ENCODE measurements at places on chromosomes 5 and 9.

DNA sequence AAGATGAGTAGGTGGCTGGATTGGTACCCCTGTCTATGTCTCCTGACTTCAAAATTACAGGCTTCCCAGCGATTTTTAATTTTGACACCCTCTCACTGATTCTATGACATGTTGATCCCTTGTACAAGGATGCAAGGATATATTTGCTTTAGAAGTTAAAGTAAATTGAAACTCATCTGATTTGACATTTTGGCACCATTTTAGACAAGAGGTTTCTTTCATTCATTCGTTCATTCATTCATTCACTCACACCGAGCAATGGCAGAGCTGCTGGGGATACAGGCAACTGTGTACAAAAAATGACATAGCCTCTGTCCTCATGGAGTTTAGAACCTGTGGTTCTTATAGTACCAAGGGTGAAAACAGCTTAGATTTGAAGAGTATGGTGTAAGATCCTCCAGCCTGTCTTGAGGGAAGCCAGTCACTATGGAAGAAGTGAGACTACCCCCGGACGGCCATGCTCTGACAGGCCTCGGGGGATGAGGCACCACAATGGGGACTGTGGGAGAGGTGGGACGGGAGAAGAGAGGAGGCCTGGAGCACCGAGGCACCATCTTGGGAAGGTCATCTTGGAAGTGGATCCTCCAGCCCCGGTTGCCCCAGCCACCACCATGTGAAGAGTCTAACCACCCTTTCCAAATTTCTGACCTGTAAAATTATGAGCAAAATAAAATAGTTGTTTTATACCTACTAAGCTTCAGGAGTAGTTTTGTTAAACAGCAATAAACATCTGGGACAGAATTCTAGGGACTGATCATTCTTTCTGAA lies 16.2 kb downstream of the STC2 start:
- DNase-seq: no peak

- no peak for DNase-seq
Measured at GRCh38 chr5:174003795-174004194, 14.8 kb downstream of the C5orf47 start.

GRCh38 chr9:122609804-122610203 lies 4.7 kb upstream of the OR1Q1 start:
- DNase-seq: no peak

- DNase-seq: no peak
Measured at GRCh38 chr9:84129529-84129928, 148.9 kb downstream of the RMI1 start.

DNA sequence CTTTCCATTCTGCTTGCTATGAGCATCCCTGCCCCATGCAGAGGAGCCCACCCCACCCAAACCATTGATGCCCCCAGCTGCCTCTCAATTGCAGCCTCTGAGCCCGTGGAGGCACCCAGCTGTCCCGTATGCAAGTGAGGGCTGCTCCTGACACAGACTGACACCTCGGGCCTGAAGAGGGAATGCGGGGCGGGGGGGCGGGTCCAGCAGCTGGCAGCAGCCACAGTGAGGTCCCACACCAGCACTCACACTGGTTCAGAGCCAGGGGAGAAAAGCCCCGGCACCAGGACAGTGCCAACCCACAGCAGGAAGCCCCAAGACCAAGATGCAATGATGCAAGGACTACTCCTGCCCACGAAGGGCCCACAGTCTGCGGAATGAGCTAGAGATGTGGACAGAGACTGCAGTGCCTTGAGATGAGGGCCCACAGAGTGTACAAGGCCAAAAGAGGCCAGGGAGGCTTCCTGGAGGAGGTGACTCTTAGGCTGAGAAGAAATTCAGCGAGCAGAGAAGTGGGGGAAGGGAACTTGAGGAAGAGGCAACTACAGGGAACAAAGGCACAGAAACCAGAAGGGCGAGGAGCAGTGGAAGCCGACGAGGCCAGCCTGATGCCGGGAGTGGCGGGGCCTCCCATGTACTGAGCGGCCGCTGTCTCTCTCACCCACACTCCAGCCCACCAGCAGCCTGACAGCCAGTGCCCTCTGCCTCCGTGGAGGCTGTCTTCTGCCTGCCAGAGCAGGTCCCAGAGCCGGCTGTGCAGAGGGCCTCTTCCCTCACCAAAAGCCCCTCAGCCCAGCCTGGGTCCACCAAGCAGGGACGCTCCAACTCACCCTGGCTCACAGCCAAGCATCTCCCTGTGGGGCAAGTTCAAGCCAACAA lies 9.2 kb downstream of the EEIG1 start:
- no peak for DNase-seq

GRCh38 chr9:31255211-31255610 lies 1129.2 kb upstream of the ACO1 start:
- no peak for DNase-seq

DNA sequence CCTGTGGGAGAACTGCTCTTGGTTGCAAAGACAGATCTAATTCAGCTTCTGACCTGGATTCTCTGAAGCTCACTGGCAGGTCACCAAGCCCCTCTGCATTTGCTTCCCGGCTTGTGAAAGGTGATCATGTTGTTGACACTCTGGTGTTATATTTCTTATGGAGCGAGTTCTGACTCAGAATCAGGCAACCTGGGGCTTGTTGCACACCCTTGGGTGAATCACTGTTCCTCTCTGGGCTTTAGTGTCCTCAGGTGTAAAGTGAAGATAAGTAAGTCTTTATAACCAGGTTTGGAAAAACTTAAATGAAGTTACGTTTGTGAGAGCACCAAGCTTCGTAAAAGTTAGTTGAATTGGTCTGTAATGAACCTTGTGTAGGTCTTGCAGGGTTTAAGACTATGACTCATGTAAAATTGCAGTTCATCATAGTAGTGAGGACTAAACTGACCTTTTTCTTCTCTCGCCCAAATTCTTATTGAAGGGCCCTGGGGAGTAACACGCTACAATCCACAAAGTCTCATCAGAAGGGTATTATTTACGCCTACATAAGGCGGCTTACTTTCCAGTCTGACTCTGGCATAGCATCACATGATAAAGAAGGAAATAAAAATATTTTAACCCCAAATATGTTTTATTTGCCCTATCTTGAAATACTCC lies 218.6 kb downstream of the TMEM38B start:
- DNase-seq: no peak

GRCh38 chr9:135898634-135899407 lies 8.5 kb downstream of the CAMSAP1 start:
- DNase-seq: no peak

DNA sequence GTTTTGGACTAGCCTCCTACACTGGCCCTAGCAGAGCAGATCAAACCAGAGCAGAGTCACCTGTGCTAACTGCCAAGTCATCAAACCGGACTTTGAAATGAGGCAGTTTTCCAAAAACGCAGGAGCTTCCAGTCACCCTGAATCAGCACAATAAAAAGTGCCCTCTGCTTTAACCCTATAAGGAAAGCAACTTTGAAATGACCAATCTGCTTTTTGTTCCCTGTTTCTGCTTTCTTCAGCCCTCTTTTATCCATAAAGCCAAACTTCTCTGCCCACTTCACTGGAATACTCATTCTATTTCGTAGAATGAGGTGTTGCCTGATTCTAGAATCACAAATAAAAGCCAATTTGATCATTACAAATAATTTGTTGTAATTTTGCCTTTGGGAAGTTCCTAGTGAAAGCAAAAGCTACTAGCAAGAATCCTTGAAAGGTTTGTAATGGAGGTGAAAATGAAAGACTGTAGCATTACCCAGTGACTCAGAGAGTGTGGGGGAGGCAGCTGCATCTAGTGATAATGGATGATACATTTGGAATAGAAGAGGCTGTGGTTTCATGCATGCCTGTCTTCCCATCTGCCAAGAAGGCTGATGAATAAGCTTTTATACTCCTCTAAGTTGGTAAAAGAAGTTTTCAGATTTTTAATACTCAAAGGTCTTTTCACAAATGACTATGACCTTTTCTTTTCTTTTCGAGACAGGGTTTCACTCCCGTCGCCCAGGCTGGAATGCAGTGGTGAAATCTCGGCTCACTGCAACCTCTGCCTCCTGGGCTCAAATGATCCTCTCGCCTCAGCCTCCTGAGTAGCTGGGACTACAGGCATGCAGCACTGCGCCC lies 14.9 kb downstream of the SPAAR start:
- DNase-seq: no peak

- DNase-seq: no peak
Measured at GRCh38 chr5:178360926-178361235, 128.3 kb upstream of the PHYKPL start.

- no peak for DNase-seq
Measured at GRCh38 chr5:179314606-179315355, 30.5 kb downstream of the ADAMTS2 start.

- DNase-seq: no peak
Measured at GRCh38 chr5:157690690-157691433, 19.5 kb downstream of the C5orf52 start.

GRCh38 chr9:120912958-120913646 lies 13.5 kb downstream of the TRAF1 start:
- peak; percentile 22 for DNase-seq

- no peak for DNase-seq
Measured at GRCh38 chr9:34601937-34602573, 9.8 kb downstream of the RPP25L start.

- DNase-seq: no peak
Measured at GRCh38 chr9:22044583-22044982, 35.5 kb upstream of the CDKN2B start.

- DNase-seq: no peak
Measured at GRCh38 chr9:79408200-79408599, 163.6 kb upstream of the TLE4 start.

GRCh38 chr5:124744170-124744971 lies 2.1 kb downstream of the ZNF608 start:
- no peak for DNase-seq

- no peak for DNase-seq
Measured at GRCh38 chr5:57186194-57186593, 12.3 kb downstream of the GPBP1 start.

DNA sequence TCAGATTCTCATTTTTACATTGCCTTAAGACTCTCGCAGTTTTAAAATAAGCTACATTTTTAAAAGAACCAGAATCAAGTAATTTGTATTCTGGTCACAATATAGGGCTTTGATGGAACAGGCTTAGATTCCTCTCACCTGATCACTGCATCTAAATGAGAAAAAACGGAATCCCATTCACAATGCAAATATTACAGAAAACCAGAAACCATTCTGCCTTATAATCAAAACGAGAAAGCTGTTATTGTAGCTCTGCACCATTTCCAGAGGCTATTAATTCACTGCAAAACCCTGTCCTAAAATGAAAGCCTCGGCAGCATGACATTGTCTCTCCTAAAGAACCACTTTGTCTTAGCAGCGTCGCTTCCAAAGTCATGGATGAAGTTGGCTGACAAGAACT lies 116.1 kb upstream of the ZNF366 start:
- no peak for DNase-seq

- no peak for DNase-seq
Measured at GRCh38 chr5:65873181-65873750, 53.1 kb upstream of the ERBIN start.

- DNase-seq: no peak
Measured at GRCh38 chr9:130579738-130580463, 524 bp downstream of the FUBP3 start.

DNA sequence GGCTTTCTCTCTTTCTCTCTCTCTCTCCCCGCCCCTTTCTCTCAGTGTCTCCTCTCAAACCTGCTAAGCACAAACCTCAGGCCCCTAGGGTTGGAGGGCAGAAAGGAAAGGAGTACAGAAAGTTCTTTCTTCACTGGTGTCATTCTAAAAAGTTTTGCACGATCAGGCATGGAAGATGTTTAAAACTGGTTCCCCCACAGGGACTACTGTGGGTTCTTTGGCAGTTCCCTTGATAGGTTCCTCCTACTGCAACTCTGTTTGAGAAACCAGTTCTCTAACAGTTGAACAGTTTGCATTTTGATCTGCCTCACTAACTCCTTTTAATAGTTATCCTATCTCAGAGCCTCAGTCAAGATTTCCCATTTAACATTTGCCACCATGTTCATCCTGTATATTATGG lies 82.9 kb downstream of the CDO1 start:
- DNase-seq: no peak

DNA sequence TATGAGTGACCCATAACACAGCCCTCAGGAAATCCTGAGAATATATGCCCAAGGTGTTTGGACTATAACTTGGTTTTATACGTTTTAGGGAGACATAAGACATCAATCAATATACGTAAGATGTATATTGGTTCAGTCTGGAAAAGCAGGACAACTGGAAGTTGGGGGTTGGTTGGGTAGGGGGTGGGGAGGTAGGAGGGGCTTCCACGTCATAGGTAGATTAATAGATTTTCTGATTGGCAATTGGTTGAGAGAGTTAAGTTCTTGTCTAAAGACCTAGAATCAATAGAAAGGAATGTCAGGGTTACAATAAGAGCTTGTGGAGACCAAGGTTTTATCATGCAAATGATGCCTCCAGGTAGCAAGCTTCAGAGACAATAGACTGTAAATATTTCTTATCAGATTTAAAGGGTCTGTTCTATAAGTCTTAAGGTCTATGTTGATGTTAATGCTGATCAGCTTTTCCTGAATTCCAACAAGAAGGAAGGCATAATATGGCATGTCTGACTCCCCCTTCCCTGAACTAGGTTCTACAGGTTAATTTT lies 2267.7 kb upstream of the ACO1 start:
- no peak for DNase-seq

All from activated T-cell treated with anti-CD3 and anti-CD28 coated beads for 1 hour (primary cell).